ENCODE measurements at places on chromosomes 6 and 20. TPM values are rescaled to one million over a fixed set of nuclear protein-coding genes. Genes with fewer than 3 reads are reported as not detected.
A peak's percentile ranks its signal among the peaks of the same experiment; 100 is the strongest.

DNA sequence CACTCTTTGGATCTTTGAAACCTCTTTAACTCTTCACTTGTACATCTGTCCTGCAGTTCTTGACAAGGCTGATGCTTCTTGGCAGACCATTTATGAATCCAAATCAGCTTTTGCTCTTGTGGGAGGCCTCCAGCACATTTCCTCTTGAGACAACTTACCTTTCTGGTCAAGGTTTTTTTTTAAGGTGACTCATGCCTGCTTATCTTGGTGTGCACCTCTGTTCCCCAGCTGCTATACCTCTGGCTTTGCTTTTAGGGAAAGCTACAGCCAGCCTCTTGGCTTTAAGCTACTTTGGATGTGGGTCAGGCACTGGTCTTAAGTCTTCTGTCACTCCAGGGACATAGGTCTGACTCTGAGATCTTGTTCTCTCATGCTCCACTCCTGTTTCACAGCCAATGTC, 106.5 kb downstream of the PHF3 start:
- DNase-seq, result no peak
- H3K27me3 ChIP-seq, result no peaks in the 10 kb centered on the region
- no peaks in the 10 kb centered on the region for H3K36me3 ChIP-seq
- no peak overlapping the region for H3K27ac ChIP-seq
- H3K4me1 ChIP-seq, result no peaks in the 10 kb centered on the region

DNA sequence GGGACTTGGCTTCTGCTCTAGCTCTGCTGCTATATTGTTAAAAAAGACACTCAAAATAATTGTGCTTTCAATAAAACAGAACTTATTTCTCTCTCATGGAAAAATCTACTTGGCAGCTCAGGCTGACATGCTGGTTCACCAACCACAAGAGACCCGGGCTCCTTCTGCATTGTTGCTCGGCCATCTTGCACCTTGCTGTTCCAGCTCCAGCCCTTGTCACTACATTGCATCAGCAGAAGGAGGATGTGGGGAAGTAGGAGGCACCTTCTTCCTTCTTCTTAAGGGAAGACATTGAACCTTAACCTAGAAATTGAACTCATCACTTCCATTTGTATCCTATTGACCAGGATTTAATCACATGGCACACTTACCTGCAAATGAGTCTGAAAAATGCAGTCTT, 6.6 kb upstream of the C20orf202 start:
- no peak for DNase-seq
- no peak overlapping the region for H3K27ac ChIP-seq
- no peaks in the 10 kb centered on the region for H3K27me3 ChIP-seq
- no peak overlapping the region for H3K4me3 ChIP-seq
- no peaks in the 10 kb centered on the region for H3K36me3 ChIP-seq

DNA sequence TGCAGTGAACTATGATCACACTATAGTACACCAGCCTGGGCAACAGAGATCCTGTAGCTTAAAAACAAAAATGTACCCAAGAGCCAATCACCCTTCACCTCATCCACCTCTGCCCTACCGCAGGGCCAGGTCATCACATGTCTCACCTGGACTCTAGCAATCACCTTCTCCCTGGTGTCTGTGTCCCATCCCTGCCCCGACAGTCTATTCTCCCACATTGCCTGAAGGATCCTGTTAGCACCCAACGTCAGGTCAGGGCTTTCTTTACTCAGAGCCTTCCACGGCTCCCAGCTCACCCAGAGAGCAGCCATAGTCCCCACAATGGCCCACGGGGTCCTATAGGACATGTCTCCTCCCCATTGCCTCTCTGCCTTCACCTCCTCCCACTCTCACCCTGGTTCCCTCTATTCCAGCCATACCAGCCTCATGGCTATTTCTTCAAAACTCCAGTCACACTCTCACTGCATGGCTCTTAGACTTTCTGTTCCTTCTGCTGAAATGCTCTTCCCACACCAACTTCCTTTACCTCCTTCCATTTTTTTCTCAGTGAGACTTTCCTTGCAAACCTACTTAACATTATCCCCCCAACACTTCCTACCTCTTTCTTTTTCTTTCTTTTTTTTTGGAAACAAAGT, 22.5 kb upstream of the ARFGEF2 start:
- no peaks in the 10 kb centered on the region for H3K27me3 ChIP-seq
- no peaks in the 10 kb centered on the region for H3K4me1 ChIP-seq
- H3K4me3 ChIP-seq, result no peak overlapping the region
- no peak for DNase-seq
- H3K27ac ChIP-seq, result no peak overlapping the region

- no peaks in the 10 kb centered on the region for H3K27me3 ChIP-seq
- no peak overlapping the region for H3K4me3 ChIP-seq
- H3K4me1 ChIP-seq, result no peaks in the 10 kb centered on the region
- H3K27ac ChIP-seq, result no peak overlapping the region
These were observed 38.1 kb upstream of the PDE7B start for GRCh38 chr6:135813401-135813800.

GRCh38 chr6:30618270-30618797, 694 bp downstream of the MRPS18B start:
- peaks cover 6% of the 10 kb centered on the region for H3K4me1 ChIP-seq
- H3K36me3 ChIP-seq, result peaks cover 32% of the 10 kb centered on the region
- H3K27me3 ChIP-seq, result no peaks in the 10 kb centered on the region
- peak overlapping the region; percentile 87 for H3K4me3 ChIP-seq

- no peak overlapping the region for H3K4me3 ChIP-seq
- H3K4me1 ChIP-seq, result no peaks in the 10 kb centered on the region
- H3K27ac ChIP-seq, result no peak overlapping the region
- H3K27me3 ChIP-seq, result no peaks in the 10 kb centered on the region
- no peak for DNase-seq
These were observed 12.1 kb upstream of the EYS start for GRCh38 chr6:65719101-65719500.

Gene MAK
- 0.37 TPM for total RNA-seq

DNA sequence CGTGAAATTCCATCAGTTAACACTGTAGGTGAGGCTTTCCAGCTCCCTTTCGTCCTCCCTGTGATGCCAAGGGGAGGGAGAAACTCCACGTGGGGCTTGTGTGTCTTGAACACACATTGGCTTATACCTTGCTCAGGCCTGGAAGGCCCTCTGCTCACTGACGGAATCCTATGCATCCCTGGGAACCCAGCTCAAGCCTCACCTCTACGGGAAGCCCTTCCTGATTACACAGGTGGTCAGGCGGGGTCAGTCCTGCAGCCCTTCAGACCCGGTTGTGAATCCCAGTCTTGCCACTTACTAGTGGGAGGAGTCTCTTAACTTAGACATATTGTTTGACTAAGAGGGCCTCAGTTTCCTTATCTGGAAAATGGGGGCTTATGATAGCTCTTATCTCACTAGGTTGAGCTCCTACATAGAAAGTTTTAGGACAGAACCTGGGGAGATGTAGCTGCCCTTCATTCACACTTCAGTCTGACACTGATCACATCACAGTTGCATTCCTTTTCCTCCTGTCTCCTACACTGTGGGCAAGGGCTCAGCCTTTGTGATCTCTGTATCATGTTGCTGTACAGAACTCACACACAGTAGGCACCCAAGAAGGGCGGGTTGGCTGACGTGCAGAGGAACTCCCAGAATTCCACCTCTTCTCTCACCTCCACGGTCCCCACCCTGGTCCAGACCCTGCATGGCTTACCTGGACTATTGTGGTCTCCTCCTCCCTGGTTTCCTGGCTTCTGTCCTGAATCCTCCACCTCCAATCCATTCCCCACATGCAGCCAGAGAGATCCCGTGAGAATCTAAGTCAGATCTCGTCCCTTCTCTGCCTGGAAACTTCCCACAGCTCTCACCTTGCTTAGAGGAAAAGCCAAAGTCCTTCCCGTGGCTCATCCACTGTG, 129.6 kb downstream of the CEBPB start:
- H3K27ac ChIP-seq, result no peak overlapping the region
- peaks cover 7% of the 10 kb centered on the region for H3K4me1 ChIP-seq
- H3K4me3 ChIP-seq, result no peak overlapping the region
- H3K27me3 ChIP-seq, result no peaks in the 10 kb centered on the region
- DNase-seq, result no peak

GRCh38 chr20:25254571-25254970, 6.7 kb downstream of the PYGB start:
- H3K36me3 ChIP-seq, result peaks cover 2% of the 10 kb centered on the region
- H3K27me3 ChIP-seq, result no peaks in the 10 kb centered on the region
- no peak for DNase-seq
- H3K27ac ChIP-seq, result no peak overlapping the region
- H3K4me3 ChIP-seq, result no peak overlapping the region

DNA sequence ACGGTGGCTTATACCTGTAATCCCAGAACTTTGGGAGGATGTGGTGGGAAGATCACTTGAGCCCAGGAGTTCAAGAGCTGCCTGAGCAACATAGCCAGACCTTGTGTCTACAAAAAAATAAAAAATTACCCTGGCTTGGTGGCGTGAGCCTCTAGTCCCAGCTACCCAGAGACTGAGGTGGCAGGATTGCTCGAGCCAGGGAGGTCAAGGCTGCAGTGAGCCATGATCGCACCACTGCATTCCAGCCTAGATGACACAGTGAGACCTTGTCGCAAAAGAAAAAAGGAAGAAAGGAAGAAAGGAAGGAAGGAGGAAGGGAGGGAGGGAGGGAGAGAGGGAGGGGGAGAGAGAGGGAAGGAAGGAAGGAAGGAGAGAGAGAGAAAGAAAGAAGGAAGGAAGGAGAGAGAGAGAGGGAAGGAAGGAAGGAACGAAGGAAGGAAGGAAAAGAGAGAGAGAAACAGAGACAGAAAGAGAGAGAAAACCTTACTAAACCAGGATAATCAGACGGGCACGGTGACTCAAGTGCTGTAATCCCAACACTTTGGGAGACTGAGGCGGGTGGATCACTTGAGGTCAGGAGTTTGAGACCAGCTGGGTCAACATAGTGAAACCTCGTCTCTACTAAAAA, 10.9 kb upstream of the PNRC1 start:
- H3K27ac ChIP-seq, result no peak overlapping the region
- H3K36me3 ChIP-seq, result no peaks in the 10 kb centered on the region
- no peaks in the 10 kb centered on the region for H3K27me3 ChIP-seq
- no peaks in the 10 kb centered on the region for H3K4me1 ChIP-seq

- H3K36me3 ChIP-seq, result no peaks in the 10 kb centered on the region
- no peaks in the 10 kb centered on the region for H3K4me1 ChIP-seq
- DNase-seq, result no peak
- no peak overlapping the region for H3K27ac ChIP-seq
- no peak overlapping the region for H3K4me3 ChIP-seq
These were observed 41.0 kb downstream of the TMEM242 start for GRCh38 chr6:157282284-157282683.

GRCh38 chr6:7561153-7561964, 19.9 kb downstream of the DSP start:
- no peak overlapping the region for H3K27ac ChIP-seq
- H3K4me3 ChIP-seq, result no peak overlapping the region
- no peak for DNase-seq
- H3K27me3 ChIP-seq, result no peaks in the 10 kb centered on the region

Gene ALDH5A1
- total RNA-seq, result 2.4 TPM

GRCh38 chr6:143103916-143104315, 43.2 kb downstream of the AIG1 start:
- H3K36me3 ChIP-seq, result peaks cover 2% of the 10 kb centered on the region
- no peaks in the 10 kb centered on the region for H3K27me3 ChIP-seq
- DNase-seq, result no peak
- H3K27ac ChIP-seq, result no peak overlapping the region

Gene C4B
- total RNA-seq, result 3.5 TPM

DNA sequence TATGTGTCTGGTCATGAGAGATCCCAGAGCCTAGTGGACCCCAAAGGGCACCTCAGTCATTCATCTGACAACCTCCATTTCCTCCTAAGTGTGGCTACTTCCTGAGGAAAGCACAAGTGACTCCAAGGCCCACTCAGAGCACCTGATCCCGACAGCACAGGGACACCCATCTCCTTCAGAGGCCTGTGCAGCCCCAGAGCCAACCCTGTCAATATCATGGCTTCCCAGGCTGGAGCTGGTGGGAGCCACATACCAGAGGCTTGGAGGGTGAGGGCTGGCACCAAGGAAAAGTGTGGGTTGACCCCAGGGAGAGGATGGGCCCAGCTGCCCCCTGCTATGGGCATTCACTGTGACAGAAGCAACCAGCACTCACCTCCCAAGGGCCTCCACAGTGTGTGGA, 117.3 kb downstream of the PSMB1 start:
- DNase-seq, result no peak
- H3K27me3 ChIP-seq, result no peaks in the 10 kb centered on the region
- no peak overlapping the region for H3K27ac ChIP-seq
- no peaks in the 10 kb centered on the region for H3K36me3 ChIP-seq
- no peak overlapping the region for H3K4me3 ChIP-seq
- no peaks in the 10 kb centered on the region for H3K4me1 ChIP-seq
